Activated naive CD4-positive, alpha-beta T cell treated with anti-CD3 and anti-CD28 coated beads, Interleukin-2, amount 50 U/mL, for 72 hours (primary cell): ENCODE measurements at places on chromosomes 13 and 19. TPM values are rescaled to one million over a fixed set of nuclear protein-coding genes. Genes with fewer than 3 reads are reported as not detected.

HOOK2 gene
- 37.9 TPM for total RNA-seq

GRCh38 chr13:43150369-43151207, 127.2 kb downstream of the DNAJC15 start:
- DNase-seq = no peak

C13orf42 gene
- not detected for total RNA-seq

- no peak for DNase-seq
Measured at GRCh38 chr19:11363881-11364280, 8.6 kb downstream of the PLPPR2 start.

GRCh38 chr13:40456397-40456953, 210.0 kb downstream of the FOXO1 start:
- no peak for DNase-seq

- no peak for DNase-seq
Measured at GRCh38 chr19:46192992-46193650, 36.4 kb upstream of the IGFL1 start.

- no peak for DNase-seq
Measured at GRCh38 chr13:110421696-110422385, 114.8 kb downstream of the COL4A2 start.

GRCh38 chr13:60869941-60870613, 473.1 kb downstream of the TDRD3 start:
- DNase-seq = no peak

GRCh38 chr13:46296921-46297320, 85.2 kb downstream of the LRRC63 start:
- no peak for DNase-seq

DNA sequence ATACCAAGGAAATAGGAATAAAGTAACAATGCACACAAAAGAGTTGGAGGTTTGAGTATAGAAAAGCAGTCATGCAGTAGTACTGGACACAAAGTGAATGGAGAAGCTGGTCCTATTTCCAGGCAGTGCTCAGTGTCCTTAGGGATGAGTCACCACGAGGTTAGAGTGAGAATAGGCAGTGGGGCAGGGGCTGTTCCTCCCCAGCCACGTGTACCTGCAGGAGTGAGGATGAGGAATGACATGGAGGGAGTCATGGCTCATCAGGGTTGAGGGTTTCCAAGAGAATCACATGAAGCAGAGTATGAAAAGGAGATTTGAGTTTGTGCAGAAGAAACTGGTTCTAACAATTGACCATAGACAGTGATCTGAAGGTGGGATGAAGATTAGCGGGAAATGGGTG, 74.8 kb upstream of the ZNF835 start:
- no peak for DNase-seq

PABPC3 gene
- total RNA-seq = 0.20 TPM

CEACAM20 gene
- not detected for total RNA-seq

MCOLN1 gene
- total RNA-seq = 11.0 TPM

TMEM86B gene
- 8.1 TPM for total RNA-seq

- DNase-seq = no peak
Measured at GRCh38 chr19:4583961-4584669, 24.6 kb upstream of the SEMA6B start.

DNA sequence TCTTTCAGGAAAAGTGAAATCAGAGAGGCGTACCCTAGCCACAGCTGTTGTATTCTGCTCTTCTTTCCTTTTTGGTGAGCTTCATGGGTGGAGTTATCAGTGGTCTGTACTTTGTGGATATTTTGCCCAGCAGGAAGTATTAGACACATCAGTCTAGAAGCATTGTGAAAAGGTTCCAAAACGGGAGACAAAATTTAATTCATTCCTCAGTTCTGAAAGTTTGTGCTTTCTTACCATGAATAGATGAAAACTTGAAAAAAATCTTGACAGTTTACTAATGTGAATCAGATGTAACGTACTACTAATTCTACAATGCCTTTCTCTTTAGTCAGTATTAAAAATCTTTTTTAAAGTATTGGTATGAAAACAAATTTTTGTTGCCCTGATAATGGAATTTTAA, 116.8 kb downstream of the DNAJC3 start:
- DNase-seq = no peak

DNA sequence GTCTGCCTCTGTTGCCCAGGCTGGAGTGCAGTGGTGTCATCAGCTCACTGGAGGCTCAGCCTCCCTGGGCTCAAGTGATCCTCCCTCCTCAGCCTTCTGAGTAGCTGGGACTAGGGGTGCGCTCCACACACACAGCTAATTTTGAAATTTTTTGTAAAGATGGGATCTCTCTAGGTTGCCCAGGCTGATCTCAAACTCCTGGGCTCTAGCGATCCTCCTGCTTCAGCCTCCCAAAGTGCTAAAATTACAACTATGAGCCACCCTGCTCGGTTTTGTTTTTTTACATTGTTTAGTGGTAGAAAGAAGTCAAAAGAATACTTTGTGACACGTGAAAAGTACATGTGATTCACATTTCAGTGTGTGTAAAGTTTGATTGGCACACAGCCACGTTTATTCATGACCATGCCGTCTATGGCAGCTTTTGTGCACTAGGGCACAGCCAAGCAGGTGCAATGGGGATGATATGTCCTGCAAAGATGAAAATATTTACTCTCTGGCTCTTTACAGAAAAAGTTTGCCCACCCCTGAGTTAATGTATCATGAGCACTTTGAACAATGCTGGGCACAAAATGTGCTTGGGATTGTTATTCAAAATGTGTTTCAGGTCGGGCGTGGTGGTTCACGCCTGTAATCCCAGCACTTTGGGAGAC, 16.2 kb upstream of the NFIC start:
- DNase-seq = no peak

DNA sequence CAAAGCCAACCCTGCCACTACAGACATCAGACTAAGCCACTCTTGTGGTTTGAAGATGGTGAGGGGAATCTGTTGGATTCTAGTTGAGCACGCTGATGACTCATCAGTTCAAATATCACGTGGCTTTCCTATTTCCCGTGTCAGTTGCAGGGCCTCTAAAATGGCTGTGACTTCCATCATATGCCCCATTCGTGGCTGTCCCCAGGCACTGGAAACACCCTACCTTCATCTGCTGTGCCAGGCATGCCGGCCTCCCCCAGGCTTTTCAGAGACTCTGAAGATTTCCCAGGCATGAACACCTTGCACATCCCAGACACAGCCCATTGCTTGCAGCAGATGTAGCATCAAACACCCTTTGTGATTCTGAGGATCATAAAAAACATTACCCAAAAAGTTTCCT, 659.9 kb downstream of the UQCRFS1 start:
- no peak for DNase-seq

DNA sequence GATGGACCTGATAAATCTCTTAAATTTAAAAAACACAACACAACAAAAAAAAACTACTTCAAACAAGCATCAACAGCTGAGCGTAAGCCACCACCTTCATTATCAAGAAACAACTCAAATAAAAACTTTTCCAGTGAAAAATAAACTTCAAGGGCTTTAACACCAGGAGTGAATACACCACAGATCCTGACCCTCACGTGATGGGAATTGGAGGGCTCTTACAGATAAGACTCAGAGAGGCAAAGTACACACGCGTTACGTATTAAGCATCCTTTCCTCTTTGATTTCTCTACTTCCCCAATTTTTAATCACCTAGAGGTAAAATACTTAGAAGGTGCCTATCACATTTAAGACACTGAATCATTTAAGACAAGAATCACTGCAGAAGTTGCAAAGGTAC, 573 bp upstream of the STARD13 start:
- no peak for DNase-seq

DNA sequence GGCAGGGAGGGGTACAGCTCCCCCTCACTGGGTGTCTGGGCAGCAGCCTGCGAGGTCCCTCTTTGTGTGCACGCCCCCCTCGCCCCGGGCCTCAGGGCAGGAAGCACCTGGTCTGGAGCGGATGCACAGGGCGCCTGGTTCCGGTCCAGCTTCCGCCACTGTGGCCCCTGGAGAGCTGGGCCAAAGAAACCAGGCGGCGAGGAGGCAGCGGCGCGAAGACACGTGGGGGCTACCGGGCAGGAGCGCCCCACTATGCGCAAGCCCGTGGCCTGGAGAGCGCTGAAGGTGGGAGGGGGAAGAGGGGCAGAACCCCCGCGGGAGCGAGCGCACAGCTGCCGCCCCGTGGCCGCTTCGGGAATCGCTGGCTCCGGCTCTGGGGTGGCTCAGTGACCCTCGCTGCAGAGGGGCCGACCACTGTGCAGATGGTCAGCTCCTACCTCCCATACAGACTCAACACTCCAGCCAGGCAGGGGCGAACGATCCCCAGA, 1.7 kb upstream of the LYL1 start:
- DNase-seq = peak; percentile 83

DNA sequence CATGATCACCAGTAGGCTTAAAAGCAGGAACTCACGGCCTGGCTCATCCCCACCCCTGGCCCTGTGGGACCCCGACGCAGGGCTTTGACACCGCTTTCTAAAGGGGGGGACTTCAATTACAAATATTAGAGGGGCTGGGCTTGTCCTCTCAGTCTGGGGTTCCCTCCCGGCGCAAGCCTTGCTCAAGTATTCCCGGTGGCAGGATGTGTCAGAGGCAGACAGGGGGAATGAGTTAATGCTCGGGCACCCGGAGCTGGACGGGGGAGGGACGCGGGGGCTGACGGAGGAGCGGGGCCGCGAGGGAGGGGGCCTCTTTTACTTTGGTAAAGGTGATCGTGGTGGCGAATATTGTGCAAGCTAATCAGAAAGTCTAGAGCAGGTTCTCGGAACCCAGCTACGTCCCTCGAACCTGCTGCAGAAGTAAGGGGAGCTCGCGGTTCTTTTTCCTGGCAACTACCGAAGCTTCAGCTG, 1.1 kb downstream of the FGF14 start:
- DNase-seq = no peak

GRCh38 chr19:39413272-39413910, 922 bp downstream of the PLEKHG2 start:
- no peak for DNase-seq

LRRC4B gene
- total RNA-seq = not detected

ZNF610 gene
- total RNA-seq = 1.1 TPM

AP1M2 gene
- not detected for total RNA-seq

- DNase-seq = no peak
Measured at GRCh38 chr13:102816708-102817107, 17.8 kb downstream of the BIVM start.

STOML3 gene
- not detected for total RNA-seq

ZNF677 gene
- total RNA-seq = 6.1 TPM
